Stimulated activated naive CD8-positive, alpha-beta T cell treated with anti-CD3 and anti-CD28 coated beads, Interleukin-15, Interleukin-2, amounts not matched to agents 100 U/mL and 50 U/mL, for 24 hours (primary cell): ENCODE measurements at places on chromosomes 2 and 18.

GRCh38 chr18:74748809-74749208 lies 151.1 kb downstream of the ZNF407 start:
- DNase-seq = no peak

DNA sequence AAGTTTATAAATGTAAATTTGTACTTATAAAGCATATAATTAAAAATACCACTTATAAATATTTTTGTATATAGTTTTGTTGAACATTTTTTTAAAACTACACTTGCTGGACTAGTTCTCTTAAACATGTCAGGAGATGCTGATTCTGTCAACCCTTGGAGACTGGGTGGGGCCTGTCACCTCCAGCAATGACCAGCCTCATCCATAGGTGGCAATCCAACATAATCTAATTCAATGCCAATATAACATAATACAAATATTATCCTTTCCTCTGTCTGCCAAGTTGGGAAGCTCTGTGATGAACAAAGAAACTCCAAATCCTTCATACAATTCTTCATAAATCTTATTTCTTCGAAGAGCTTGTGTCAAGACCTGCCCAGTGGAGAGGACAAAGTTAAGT lies 140.4 kb downstream of the RBMS1 start:
- peak; percentile 25 for DNase-seq

GRCh38 chr2:180539541-180539940 lies 440.9 kb upstream of the UBE2E3 start:
- DNase-seq = no peak

DNA sequence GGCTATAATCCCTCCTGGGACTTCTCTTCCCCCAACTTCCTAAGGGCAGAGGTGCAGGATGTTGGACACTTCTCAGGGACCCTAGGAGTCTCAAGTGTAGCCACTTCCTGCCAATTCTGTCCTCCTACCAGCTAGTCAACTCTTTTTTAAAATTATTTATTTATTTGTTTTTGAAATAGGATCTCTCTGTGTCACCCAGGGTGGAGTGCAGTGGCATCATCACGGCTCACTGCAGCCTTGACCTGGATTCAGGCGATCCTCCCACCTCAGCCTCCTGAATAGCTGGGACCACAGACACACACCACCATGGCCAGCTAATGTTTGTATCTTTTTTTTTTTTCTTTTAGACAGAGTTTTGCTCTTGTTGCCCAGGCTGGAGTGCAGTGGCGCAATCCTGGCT lies 11.5 kb downstream of the SFTPB start:
- no peak for DNase-seq

GRCh38 chr18:23617412-23618014 lies 31.2 kb upstream of the NPC1 start:
- no peak for DNase-seq

- DNase-seq = no peak
Measured at GRCh38 chr18:10051877-10052631, 138.2 kb downstream of the VAPA start.
